Ascending aorta (tissue), 2 donors: ENCODE measurements at places on chromosomes 4 and X.

- DNase-seq = no peak
Observed at GRCh38 chrX:30620125-30620524, 33.1 kb upstream of the GK start.

DNA sequence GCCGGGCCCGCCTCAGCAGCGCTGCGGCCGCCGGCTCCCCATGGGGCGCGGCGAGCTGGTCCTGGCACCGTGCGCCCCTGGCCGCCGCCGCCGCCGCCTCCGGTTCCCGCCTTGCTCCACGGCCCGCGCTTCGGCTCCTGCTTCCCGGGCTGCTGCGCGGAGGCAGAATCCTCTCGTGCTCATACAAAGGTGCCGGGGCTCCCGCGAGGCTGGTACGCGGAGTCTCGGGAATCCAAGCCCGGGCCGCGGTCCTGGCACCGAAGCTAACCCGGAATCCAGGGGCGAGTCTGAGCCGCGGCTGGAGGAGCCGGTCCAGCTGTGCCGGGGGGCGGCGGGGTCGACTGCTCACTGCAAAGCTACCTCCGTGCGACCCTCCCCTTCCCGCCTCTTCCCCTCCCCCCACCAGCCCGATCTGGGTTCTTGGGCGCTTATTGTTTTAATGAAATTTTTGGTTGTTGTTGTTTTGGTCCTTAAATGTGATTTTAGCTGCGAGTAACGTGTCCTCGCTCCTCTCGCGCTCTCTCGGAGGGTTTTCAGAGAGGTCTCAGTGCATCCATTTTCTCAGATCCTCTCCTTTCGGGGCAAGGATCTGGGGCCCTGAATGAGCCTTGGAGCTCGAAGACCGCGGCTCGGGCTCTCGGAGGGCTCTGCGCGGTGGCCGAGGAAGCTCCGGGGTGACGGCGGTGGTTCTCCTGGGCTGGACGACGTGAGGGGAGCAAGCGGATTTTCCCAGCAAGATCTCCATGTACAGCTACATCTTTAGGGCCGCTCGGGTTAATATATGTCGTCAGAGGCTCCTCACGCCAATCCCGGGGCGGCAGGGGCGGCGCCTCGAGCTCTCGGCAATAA is at the start of gene HAND2:
HAND2 (minus strand) TSS at position 753 of the 849 bp plus-strand sequence. CDS start 940 bp downstream, outside the sequence.
- DNase-seq = no peak

- no peak for DNase-seq
Observed at GRCh38 chrX:152918707-152919106, 20.8 kb downstream of the ZNF185 start.

GRCh38 chrX:153853180-153853901 is 23.0 kb upstream of the PDZD4 start:
- DNase-seq = no peak

GRCh38 chr4:121666091-121666679 is 30.6 kb downstream of the ANXA5 start:
- DNase-seq = no peak

DNA sequence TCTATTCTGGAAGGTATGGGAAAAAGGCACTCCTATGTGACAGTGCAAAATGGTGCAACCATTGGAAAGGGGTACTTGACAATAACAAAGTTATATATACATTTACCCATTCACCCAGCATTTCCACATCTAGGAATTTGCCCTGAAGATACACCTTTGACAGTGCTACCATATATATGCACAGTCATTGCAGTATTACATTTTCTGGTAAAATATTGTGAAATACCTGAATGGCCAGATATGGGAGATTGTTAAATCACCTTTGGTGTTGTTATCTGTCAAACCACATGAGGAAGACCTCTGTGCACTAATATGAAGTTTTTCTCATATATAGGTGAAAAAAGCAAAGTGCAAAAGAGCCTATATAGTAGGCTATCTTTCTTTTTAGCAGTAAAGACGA is 53.5 kb downstream of the SMAD1 start:
- no peak for DNase-seq
